Bone marrow (tissue), 2 donors: ENCODE measurements at places on chromosomes 1 and 21.

GRCh38 chr1:203216274-203217138 is 13.0 kb downstream of the CHIT1 start:
- DNase-seq, result no peak

GRCh38 chr1:96634883-96635282 is 86.7 kb upstream of the PTBP2 start:
- DNase-seq, result no peak

- DNase-seq, result no peak
Measured at GRCh38 chr1:235673981-235674380, 24.4 kb upstream of the GNG4 start.

DNA sequence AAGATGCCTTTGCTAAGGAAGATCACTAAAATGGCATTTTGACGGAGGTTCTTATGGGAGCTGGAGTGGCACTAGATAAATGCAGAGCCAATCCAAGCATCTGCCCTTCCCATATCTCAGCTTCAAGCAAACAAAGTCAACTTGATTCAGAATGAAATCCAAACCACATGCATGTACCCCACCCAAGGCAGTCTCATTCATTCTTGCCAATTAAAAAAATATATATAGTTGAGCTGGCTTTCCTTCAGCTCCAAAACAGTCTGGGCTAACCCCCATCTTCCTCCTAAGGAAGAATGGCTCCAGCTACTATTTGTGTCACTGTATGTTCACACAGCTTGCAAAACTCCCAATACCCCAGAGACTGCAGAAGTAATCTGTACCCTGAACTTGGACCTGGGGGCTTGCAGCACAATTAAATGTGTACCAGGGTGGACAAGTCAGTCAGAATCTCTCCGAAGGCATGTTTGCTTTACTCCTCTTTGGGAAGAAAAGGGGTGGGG is 35.4 kb downstream of the GPR3 start:
- no peak for DNase-seq

- DNase-seq, result no peak
Measured at GRCh38 chr1:235079443-235080296, 49.0 kb downstream of the TOMM20 start.
